ENCODE measurements at places on chromosomes 16 and 17.

GRCh38 chr17:8994319-8994718 is 27.0 kb upstream of the NTN1 start:
- DNase-seq = no peak

- DNase-seq = no peak
These were observed 2.8 kb downstream of the MARVELD3 start for GRCh38 chr16:71628810-71629209.

GRCh38 chr16:4936181-4936990 is 562 bp downstream of the PPL start:
- no peak for DNase-seq

GRCh38 chr17:66337866-66338485 is 35.6 kb downstream of the PRKCA start:
- DNase-seq = no peak

- DNase-seq = no peak
These were observed 26.4 kb downstream of the B9D1 start for GRCh38 chr17:19335951-19336631.

DNA sequence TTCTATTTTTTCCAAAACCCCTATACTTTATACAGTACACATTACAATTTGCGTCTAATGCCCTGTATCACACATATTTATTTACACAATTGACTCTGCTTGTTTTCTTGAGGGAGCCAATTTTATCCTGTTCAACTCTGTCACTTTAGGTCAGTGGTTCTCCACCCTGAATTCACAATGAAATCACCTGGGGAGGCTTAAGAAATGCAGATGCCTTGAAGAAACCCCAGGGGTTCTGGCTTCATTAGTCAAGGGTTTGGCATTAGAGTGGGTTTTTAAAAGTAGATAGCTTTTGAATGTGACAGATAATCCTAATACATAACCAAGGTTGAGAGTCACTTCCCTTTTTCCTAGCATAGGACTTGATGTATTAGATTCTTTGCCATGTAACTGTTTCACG is 398.6 kb upstream of the ERCC4 start:
- no peak for DNase-seq

DNA sequence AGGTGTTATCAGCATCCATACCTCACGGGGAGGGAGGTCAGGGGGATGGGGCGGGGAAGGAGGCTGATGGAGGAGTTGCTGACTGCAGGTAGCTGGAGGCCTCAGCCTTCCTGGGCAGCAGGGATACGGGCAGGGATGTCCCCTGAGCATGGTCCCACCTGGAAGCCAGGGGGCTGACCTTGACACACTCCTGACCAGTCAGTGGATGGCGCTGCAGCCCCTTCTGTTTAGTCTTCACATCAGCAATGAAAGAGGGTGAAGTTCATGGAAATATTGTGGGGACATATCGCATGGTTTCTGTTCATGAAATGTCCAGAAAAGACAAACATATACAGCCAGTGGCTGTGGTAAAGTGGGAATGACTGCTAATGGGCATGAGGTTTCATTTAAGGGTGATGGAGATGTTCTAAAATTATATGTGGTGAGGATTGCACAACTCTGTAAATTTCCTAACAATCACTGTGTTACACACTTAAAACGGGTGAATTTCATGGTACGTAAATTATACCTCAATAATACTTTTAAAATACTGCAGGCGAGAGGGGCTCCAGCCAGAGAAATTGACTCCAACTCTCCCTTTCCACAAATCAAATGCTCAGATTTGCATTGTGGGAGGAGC is 489.6 kb downstream of the CDH13 start:
- no peak for DNase-seq

DNA sequence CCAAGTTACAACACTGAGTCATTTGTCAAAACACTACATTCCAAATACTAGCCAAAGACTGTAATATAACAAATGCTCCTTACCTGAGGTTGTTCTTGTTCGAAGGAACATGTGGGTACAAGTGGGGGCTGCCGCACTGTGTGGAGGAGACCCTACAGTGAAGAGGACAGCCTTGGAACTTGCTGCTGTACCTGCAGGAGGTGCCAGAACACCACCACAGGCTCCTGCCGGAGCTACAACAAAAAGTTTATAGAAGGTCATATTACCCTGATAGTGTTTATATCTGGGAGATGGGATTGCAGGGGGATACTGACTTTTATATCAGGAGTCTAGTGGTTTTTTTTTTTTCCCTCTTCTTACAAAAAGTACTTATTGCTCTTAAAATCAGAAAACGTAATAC is 37.8 kb upstream of the ALDH3A1 start:
- no peak for DNase-seq

GRCh38 chr17:42819939-42820535 is 4.0 kb downstream of the BECN1 start:
- no peak for DNase-seq

DNA sequence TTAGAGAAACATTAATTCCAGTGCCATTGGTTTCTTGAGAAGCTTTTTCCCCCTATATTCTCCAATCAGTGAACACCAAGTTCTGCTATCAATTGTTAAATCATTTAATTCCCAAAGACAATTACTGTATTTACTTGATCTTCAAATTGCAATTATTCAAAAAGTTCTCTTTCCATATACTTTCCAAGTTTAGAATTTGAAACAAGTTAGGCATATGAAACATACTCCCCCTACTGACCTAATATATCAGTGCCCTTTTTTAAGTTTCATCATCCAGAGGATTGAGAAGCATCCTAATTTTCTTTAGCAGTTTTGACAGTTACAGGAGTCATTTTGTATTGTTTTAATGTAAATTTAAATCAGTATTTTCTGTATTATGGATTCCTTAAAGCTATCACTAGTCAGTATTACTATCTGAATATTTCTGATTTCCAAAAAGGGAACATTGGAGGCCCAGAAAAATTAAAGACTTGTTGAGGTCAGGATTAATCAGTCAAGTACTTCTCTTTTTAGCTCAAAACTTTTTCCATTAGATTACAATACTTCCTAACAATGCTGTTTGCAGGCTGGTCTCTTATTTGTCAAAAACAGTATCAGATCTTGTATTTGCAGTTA is 16.3 kb downstream of the MEIOC start:
- no peak for DNase-seq

GRCh38 chr16:12255473-12255872 is 278.9 kb downstream of the SNX29 start:
- DNase-seq = no peak

- no peak for DNase-seq
These were observed 42.3 kb downstream of the TBX4 start for GRCh38 chr17:61494325-61495160.

DNA sequence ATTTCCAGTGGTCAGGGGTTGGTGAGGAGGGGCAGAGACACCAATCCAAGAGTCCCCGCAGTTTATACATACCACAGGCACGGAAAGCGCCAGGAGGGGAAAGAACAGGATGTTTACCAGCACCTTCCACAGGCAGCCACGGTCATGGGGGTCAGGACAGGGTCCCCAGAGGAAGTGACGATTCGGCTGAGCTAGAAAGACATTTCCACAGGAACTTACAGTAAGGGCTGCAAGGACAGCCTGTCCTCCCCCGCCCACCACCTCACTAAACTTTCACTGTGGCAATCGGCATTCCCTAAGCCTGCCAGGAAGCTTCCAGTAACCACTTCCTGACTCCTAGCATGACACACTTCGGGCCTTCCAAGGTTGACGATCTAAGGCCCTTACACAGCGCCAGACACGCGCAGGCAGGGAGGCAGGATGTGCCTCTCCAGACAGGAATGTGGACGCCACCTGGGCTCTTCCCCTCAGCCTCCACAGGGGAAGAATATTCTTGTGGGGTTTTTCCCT is 1.2 kb upstream of the MT2A start:
- no peak for DNase-seq

DNA sequence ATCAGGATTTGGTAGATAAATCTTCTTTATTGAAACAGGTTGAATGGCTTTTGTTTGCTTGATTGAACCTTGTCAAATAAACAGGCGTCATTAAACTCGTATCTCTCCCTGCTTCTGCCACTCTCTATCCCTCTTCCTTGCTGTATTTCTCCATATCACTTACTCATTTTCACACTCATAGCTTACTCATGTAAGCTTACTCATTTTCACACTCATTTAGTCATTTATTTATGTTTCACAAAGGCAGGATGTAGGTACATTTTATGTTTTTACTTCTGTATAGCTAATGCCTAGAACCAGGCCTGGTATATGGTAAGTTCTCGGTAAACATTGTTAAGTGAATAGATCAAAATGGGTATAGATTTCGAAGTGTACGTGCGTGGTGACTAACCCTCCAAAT is 450.0 kb downstream of the PMP22 start:
- DNase-seq = no peak

GRCh38 chr17:50015146-50015545 is 20.1 kb upstream of the DLX3 start:
- DNase-seq = no peak

Data from C1 segment of cervical spinal cord (tissue), 14 donors.